Suppressor macrophage treated with lipopolysaccharide for 4 hours (primary cell): ENCODE measurements at places on chromosomes 1 and 21.

DNA sequence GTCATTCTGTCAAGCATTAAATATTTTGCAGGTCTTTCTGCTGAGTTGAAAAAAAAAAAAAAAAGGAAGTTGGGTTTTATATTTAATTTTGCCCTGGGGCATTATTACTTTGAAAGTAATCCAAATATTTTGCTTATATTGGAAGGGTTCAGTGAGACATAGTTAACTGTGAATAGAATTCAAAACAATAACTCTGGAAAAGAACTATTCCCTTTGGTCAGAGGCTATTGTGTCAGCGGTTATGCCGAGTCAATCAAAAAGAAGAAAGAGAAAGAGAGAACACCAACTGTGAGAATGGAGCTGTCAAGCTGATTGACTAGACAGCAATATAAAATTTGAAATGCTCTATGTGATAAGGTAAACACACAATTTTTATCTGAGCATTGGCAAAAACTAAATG lies 761.7 kb downstream of the ADGRL2 start:
- no peak for DNase-seq

DNA sequence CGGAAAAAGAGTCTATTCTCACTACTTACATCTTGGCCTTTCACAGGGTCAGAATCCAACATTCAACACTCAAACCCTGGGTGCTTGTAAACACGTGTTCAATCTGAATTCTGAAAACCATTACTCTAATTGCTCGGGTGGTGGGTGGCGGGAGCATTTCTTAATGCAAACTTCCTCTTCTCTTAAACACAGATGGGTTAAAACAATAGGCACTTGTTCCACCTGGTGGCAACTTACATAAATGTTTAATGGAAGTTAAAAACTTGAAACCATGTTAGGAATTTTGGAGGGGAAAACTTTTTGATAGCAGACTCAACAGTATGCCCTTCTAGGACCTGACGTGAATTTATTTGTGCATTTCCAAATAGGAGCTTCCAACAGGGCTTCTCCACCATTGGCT lies 23.4 kb upstream of the TDRD10 start:
- DNase-seq, result peak; percentile 77

GRCh38 chr1:30746212-30747032 lies 11.2 kb downstream of the LAPTM5 start:
- DNase-seq, result no peak

DNA sequence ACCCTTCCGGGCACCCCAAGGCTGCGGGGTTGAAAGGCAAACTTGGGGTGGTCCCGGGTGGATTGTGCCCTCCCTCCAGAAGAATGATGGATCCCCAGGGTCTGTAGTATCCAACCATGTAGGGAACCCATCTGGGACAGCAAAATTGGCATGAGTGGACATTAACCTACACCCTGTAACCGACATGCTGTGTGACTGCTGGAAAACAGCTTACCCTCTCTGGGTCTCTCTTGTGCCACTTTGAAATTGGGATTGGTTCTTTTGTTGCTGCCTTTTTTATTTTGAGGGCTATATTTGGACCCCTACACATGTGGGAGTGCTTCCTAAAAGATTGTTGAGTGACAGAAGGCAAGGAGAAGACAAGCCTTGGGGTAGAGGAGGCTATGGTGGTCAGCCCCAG lies 19.5 kb downstream of the PADI1 start:
- no peak for DNase-seq

GRCh38 chr1:234327577-234328164 lies 45.6 kb upstream of the COA6 start:
- DNase-seq, result no peak

DNA sequence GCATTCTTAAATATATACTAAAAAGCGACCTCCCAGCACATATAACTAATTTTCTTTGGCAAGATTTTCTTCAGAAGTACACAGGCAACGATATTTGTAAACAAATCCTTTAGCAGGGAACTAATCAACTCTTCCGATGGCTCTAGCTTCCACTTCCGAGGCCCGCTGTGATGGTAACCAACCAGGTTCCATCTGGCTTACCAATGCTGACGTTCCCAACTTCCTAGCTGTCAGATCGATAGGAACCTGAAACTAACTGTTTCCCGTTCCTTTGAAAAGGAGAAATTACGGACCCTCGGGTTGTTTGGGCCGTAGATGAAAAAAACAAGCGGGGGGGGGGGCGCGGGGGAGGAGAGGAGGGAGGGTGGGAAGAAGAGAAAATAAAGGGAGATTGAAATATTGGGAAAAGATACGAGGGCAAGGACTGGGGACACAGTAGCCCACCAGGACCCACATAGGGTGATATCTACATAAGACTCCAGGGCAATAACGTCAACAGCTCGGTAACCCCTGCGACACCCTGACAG lies 513 bp downstream of the GTF2B start:
- DNase-seq, result peak; percentile 74

DNA sequence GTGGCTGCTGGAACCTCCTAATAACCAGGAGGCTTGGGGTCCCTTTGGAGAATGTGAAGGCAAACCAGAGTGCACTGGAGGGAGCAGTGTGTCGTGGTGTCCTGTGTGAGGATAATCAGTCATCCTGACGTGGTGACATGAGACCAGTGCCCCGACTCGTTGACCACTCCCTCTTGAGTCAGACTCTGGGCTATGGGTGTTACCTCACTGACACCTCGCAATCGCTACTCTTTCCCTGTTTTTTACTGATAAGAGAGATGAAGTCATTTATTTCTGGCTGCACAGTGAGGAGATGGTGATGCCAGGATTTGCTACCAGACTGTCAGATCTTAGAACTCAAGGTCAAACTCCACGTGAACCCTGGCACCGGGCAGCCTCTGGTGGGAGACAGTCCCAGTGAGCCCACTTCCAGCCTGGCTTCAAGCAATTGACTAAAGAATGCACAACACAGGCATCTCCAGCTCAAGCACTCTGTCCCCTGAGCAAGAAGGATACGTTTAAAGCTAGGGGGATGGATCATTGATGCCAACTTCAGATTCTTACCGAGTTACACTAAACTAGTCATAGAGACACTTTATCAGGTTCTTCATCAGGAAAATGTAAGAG lies 30.3 kb downstream of the UBASH3A start:
- DNase-seq, result peak; percentile 28

DNA sequence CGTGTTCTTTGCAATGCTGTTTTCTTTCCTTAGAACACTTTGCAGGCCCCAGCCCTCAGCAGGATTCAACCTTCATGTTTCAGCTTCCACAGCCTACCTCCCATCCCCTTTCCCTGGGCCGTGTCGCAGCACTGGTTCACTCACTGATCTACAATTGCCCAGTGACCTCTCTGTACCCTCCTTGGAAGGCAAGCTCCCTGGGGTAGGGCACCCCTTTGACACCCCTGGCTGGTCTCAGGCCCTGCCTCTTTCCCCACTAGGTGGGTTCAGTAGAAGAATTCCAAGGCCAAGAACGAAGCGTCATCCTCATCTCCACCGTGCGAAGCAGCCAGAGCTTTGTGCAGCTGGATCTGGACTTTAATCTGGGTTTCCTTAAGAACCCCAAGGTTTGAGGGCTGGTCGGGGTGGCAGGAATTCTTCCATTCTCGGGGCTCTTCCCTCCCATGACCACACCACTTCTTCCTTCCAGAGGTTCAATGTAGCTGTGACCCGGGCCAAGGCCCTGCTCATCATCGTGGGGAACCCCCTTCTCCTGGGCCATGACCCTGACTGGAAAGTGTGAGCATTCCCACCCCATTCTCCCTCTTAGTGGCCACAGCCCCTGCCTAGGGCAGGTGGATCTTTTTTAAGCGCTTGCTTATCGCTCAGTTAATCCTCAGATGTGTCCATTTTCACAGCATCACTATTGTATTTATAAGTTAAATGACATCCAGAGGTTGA lies 7.3 kb downstream of the RHOC start:
- no peak for DNase-seq

GRCh38 chr1:242761556-242761955 lies 237.1 kb upstream of the PLD5 start:
- DNase-seq, result no peak

DNA sequence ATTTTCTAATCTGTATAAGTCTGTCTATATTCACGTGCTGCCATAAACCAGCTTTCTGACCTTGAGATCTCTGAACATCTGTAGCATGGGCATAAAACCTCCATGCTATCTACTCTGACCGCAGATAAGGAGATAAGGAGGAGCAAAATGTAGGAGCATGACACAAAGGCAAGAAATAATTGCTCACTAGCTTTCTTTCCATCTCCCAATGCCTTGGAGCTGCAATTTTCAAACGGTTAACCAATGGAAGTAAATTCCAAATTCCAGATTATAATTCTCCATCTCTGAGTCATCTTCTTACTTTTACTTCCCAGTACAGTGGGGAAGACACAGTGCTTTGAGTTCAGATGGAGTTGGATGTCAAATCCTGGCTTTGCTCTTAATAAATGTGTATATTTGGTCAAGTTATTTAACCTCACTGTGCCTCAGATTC lies 41.6 kb downstream of the CD58 start:
- no peak for DNase-seq

DNA sequence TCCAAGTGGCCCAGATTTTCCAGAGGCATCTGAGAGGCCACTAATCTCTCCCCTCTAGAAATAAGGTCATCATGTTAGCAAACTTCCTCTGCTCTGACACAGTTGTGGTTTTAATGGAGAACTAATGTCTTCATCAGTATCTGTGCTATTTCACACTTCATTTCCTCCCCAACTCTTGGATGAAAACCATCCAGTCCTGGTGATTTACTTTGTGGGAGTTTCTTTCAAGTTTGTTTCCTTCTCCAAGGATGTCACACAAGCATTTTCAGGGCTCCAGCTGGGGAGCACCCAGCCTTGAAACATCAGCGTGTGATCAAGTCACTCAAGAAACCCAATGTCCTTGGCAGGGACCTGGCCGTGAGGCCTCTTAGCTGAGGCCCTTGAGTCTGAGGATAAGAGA lies 38.8 kb downstream of the TBX15 start:
- no peak for DNase-seq

DNA sequence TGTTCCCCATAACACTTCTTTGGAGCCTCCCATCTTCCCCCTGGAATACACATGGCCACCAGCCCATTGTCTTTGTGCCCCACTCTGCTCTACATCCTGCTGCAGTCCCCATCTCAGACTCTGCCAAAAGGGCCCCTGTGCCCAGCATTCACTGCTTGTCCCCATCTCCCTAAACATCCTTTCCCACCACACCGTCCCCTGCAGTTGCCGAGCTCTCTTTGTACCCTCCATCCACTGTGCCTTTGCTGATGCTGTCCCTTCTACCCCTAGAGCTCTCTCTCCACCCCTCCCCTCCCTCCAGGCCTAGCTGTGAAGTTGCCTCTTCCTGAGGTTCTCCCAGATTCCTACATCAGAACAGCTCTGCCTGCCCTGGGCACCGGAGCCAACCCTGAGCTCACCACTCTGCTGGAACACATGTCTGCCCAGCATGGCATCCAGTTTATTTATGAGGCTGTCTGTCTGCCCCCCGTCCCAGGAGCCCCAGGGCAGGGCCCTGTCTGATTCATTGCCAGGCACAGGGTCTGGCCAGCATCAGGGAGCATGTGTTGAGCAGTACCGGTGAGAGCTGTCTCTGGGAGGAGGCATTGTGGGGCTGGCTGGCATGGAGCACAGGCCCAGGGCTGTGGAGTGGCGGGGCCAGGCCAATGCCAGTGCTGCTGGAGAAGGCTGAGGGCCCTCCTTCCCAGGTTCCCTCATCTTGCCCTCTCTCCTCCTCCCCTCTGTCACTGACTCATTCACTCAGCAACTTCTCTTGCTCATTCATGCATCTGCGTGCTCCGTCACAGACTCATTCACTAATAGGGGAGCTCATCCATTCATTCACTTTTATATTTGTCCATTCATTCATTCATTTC lies 28.8 kb downstream of the EDN2 start:
- no peak for DNase-seq

GRCh38 chr1:66339944-66340343 lies 194.0 kb upstream of the SGIP1 start:
- DNase-seq, result no peak

GRCh38 chr1:228144193-228144992 lies 4.3 kb downstream of the GUK1 start:
- DNase-seq, result no peak

DNA sequence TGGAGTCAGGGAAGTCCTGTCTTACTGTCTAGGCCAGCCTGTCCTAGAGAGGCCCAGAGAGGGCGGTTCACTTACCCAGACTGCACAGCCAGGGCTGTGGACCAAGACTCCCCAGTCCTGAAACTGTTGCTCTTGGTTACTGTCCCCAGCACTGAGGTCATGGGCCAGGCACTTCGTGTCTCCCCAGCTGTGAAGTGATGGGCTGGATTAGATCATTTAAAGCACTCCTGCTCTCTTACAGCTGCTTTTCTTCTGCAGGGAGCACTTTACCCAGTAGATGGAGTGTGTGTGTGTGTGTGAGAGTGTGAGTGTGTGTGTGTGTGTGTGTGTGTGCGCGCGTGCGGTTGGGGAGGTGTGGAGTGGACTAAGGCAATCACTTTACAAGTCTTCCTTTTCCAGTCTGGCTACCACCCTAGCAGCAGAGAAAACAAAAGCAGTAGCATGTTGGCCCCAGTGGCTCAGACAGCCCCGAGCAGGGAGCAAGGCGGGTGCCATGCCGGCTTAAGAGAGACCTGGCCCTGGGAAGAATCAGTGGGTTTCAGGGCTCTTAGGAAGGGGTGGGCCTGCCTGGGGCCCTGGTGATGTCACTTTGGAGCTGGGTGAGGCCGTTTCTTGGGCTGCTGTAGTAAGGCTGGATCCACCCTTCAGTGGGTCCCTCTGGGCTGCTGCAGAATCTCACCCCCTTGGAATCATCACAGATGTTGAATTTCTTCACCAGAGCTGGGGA lies 2.4 kb downstream of the SPSB1 start:
- DNase-seq, result peak; percentile 40

DNA sequence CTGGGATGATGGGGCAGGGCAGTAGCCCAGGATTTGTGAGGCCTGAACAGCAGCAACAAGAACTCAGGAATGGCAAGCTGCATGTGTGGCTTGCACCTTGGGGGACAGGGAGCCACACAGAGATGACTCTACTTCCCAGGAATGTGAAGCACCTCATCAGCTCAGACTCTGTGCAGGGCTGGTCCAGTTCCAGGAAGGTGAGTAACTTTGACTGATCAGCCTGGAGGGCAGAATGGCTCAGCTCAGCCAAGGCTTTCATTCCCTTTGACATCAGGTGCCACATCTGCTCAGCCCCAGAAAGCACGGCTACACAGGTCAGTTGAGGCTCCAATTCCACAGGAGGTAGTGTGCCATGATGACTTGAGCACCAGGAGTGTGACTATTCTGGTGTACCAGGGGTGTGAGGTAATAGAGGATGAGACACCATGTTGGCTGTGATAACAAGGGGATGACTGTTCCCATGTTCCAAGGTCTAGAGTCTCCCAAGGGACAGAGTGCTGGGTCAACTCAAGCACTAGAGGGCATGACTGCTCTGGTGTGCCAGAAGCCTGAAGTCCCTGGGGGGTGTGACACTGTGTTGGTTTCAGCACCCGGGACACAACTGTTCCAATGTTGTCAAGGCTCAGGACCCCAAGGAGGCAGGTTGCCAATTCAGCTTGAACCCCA lies 625.8 kb upstream of the ADGRL2 start:
- no peak for DNase-seq
